Renal pelvis (tissue), 12 donors: ENCODE measurements at places on chromosomes 7 and 10.

GRCh38 chr7:92754919-92755581 is 81.3 kb downstream of the CDK6 start:
- DNase-seq: no peak

GRCh38 chr10:42982891-42983506 is 93.9 kb upstream of the RET start:
- no peak for DNase-seq

DNA sequence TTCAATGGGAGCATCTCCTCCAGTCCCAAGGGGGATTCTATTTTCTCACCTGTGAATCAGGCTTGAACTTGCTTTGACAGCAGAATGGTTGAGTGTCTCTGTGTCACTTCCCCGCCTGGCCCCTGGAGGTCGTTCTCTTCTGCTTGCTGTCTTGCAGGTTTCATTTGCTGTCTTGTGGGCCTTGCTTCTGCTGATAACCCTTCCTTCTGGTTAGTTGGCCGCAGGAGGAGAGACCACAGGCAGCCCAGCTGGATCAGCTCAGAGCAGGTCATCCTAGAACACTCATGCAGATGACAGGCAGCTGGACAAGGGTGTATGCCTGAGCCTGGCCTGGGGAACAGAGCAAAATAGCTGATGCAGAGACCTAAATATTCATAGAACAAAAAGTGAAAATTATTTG is 344.2 kb upstream of the ADARB2 start:
- no peak for DNase-seq

DNA sequence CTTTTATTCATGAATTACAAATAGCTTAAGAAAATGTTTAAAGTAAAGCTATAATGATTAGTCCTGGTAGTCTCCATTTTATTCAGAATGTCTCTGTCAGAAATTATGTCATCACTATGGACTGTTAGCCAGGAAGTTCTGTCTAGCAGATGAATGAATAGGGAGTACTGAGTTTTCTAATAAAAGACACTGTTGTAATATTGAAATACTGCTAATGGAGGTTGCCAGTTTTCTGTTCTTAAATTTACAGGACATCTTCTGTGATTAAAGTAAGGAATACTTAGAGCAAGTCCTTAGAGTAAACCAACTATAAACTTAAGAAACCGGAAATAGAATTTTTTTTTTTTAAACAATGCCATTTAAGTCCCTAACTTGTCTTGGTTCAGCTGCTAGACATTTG is 309.8 kb downstream of the ADK start:
- no peak for DNase-seq

- no peak for DNase-seq
Observed at GRCh38 chr10:130741901-130742855, 569.3 kb downstream of the TCERG1L start.
